ENCODE measurements at places on chromosomes 3 and 15.

GRCh38 chr3:136928240-136928639 is 29.5 kb upstream of the IL20RB start:
- no peak for DNase-seq

- DNase-seq, result no peak
Observed at GRCh38 chr15:27218426-27218825, 247.4 kb downstream of the GABRG3 start.

DNA sequence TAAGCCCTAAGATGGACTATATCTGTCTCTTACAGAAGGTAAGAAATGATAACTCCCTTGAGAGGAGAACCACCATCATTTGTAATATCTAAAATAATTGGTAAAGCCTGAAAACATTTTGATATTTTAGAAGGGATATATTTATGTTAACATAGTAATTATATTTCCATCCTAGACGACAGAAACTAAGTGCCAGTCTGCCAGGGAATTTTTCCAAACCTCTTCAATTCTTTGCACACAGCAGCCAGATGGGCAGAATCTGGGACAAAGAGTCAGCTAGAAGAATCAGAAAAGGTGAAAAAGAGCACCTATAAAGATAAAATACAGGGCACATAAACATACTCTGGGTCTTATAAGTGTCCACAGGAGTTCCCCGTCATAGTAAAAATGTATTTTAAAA is 70.0 kb upstream of the CBLB start:
- no peak for DNase-seq

- no peak for DNase-seq
Observed at GRCh38 chr15:57290826-57291225, 85.5 kb upstream of the CGNL1 start.

DNA sequence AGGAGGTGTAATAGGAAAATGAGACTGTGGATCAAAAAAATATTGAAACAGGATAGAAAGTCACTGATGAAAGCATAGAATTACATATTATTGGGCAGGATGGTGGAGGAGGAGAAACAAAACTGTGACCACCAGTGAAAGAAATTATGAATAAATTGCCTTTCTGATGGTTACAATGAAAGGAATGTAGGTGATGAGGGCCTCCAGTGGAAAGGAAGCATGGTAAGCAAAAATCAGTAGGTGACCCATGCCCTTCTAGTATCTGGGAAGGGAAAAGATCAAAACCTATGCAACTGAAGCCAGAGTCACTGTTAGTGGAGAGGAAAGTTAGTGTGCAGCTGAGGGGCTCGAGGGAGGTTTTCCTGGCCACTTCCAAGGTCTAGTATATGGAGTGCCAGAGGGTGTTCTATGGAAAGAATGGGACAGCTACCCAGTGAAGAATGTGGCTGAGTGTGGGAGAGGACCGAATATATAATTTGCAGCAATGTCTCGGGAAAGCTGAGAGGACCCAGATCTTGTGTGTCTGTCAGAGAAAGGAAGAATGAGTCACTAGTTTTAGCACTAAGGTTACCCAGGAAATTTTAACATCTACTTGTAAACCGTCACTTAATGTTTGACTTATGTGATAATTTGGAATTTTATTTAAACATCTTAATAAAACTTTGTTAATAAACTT is 146.2 kb downstream of the NFKBIZ start:
- DNase-seq, result no peak

GRCh38 chr15:48414015-48414414 is 82.8 kb downstream of the DUT start:
- DNase-seq, result no peak

DNA sequence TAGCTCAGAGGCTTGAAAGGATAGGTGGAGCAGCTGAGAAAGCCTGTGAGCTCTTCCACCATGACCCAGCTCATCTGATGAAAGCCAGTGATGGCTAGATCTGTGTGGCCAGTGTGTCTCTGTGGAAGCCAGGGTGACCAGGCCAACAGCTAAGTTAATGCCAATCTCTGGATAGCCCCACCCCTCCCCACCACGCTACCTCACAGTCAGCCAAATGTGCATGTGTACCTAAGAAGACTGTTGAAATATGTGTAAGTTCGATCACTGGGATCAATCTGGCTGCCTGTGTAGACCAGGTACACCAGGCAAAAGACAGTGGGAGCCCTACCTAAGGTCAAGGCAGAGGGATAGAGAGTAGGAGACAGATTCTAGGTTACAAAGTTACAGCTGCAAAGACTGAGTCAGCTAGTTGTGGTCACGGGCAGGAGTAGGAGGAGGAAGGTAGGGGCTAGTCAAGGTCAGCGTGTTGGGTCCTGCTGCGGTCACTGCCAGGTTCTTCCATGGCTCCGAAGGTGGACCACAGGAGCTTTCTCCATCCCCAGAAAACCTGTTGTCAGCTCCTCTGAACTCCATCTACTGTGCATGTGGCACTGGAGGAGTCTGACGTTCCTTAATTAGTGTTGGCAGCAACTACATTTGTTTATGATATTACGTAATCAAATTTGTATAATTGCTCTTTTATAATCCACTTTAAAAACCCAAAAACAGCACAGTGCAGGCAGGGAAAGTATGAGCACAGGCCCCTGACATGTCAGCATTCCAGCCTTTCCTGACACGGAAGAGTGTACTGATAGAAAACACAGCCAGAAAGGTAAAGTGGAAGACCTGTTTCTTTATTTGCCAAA is 318.0 kb downstream of the CLSTN2 start:
- DNase-seq, result no peak

- DNase-seq, result no peak
Observed at GRCh38 chr15:41411031-41411430, 5.9 kb upstream of the RTF1 start.

GRCh38 chr3:13281507-13282357 is 138.4 kb downstream of the NUP210 start:
- peak; percentile 19 for DNase-seq

DNA sequence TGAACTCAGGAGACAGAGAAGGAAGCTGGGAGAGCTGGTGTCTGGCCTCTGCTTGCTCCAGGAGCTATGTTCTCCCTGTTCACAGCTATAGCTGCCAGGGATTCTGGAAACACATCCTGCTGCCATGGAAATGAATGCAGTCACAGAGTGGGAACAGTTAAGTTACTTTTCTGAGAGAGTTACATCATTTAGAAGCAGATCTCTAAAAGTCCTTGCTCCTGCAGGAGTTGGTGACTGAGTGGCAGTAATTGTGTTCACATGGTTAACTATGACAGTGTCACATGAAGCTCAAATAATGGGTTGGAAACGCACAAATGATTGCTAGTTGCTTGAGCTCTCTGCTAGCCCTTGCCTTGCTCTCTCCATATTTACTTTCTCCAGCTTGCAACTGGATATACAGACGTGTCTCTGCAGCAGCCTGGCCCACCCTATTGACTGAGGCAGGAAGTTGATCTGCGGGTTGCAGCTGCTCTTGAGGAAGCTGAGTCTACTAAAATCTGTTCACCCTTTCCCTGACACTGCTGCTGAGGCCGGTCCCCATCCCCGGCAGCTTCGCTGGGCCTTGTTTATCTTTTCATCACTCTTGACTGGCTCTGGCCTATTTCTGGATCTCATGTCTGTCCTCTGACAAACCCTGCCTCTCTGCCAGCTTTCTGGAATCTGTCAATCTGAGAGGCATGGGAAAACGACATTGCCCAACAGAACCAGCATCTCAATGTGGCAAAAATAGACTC is 16.7 kb upstream of the ISLR start:
- no peak for DNase-seq

DNA sequence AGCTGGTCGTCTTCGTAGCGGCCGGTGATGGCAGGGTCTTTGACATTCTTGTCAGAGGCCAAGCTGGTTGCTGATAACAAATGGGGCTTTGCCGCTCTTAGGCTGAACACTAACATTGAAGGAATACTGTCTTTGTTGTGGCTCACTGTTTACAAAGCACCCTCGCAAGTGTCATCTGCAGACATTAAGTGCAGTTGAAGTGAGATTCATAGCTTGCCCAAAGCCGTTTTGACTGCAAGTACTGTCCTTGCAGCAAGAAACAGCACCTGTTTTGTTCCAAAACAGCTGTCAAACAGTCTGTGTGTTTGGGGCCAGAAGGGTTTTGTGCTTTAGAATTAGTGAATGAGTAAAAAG is 568 bp downstream of the SENP2 start:
- DNase-seq, result peak; percentile 23

- DNase-seq, result no peak
Observed at GRCh38 chr15:58852347-58852746, 81.1 kb downstream of the SLTM start.

GRCh38 chr3:101036676-101037075 is 43.5 kb upstream of the ABI3BP start:
- DNase-seq, result no peak

DNA sequence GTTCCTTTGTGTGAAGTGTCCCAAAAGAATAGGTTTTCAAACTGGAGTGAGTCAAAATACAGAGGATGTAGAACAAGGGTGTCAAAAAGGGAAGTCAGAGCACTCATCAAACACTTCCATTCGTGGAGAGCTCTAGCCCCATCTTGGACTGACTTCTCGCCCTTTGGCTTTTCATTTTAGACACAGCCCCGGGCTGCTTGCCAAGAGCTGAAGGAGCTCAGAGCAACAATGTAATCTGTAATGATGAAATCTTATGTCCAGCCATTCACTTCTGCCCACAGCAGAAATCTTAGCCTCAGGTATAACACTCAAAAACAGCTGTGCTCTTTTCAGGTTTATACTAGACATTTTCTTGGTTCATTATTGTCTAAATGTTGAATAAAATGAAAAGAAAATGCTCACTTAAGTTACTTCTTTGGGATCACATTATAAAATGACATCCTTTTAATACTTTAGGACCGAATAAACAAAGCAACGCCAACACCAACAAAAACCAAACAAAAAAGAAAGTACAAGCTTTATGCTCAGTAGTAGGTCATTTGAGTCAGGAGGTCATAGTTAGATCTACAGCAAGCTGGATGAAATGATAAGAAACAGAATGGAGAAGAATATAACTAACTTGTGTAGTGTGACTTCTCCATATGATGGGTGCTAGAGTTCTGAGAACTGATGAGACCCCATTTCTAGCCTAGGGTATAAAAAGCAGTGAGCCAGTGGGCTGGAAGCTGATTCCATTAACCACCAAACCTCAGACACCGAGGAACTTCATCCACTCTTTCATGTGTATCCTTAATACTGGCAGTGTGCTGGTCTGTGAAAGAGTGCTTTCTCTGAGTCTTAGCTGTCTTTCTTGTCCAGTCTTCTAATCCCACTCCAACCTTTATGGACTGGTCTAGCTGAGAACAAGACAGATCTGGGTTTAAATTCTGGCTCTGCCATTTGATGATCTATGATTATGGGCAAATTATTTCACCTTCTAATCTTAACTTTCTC is 131.8 kb upstream of the SLC7A14 start:
- no peak for DNase-seq

GRCh38 chr3:169575381-169575780 is 88.1 kb downstream of the MECOM start:
- no peak for DNase-seq

DNA sequence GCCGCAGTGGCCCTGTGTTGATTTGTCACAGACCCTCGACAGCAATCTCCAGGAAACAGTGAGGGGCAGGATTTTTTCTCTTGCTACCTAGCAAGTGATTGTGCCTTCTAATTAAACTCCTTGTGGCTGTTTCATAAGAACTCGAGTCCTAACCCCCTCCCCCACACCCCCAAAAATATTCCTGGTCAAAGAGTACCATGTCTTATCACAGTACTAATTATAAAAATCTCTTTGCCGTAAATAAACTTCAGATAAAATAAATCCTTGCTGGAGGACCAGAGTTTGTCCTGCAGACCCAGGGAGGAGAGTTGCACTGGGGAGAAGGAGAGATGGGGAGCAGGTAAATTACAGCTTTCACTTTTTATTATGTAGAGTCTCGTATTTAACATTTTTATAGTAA is 64.3 kb downstream of the FAM174B start:
- no peak for DNase-seq

DNA sequence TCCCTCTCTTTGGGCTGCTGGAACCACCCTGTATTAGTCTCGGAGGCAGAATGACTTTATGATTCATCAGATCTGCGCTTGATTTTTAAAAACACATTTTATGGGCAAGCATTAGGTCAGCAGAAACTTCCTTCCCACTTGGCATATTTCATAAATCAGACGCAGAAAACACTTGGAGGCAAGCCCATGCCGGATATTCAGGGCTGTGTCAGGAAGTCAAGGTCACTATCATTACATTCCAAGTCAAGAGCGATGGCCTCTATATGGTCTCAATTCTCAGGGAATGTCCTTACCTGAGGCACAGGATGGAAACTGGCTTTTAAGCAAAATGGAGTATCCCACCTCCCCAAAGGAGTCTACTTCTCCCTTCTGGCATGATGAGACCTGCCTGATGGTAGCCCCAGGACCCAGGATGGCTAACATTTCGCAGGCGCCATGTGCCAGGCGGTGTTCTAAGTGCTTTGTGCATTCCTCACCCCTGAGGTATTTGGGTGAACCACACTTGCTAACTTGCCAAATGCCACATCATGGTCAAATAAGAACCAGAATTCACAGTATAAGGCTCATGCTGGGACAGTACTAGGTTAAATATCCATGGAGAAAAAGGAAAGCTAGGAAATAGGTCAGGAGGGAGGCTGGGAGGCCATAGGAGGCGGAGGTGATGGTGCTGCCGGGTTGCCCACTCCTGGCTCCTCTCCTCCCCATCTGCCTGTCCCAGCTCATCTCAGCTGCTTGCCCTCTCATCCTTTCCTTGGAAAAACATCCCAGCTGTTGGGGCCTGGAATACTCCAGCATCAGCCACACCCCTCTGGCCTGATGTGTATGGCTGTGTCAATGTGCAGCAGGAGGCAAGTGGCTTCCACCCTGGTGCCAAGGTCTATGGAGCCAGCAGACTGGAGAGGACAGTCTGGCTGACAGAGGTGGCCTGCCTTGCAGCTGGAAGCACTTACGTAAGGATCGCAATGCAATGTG is 18.8 kb downstream of the BCL2L10 start:
- DNase-seq, result no peak

DNA sequence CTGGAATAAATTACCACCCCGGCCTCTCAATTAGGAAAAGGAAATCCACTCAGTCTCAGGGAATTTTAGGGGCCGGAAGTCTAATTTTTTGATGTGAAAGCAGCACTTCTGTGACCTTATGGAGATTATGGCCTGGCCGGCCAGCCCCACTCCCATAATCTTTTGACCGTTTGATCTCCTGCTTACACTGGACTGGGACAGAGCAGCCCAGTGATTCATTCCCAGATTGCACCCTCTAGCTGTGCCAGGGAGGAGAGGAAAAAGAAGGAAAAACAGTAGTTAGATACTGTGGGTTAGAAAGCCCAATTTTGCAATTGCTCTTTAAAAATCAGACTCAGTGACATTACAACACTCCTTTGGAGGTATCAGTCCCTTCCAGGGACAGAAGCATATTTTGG is 32.4 kb downstream of the GJD2 start:
- no peak for DNase-seq

- DNase-seq, result no peak
Observed at GRCh38 chr3:69948246-69948862, 51.2 kb upstream of the SAMMSON start.

GRCh38 chr15:69790632-69791031 is 307.1 kb downstream of the TLE3 start:
- no peak for DNase-seq

GRCh38 chr3:188946351-188947240 is 225.2 kb upstream of the TPRG1 start:
- no peak for DNase-seq

GRCh38 chr15:84033793-84034553 is 201.6 kb upstream of the GOLGA6L4 start:
- DNase-seq, result no peak
